ENCODE measurements at places on chromosomes 7 and 10.

DNA sequence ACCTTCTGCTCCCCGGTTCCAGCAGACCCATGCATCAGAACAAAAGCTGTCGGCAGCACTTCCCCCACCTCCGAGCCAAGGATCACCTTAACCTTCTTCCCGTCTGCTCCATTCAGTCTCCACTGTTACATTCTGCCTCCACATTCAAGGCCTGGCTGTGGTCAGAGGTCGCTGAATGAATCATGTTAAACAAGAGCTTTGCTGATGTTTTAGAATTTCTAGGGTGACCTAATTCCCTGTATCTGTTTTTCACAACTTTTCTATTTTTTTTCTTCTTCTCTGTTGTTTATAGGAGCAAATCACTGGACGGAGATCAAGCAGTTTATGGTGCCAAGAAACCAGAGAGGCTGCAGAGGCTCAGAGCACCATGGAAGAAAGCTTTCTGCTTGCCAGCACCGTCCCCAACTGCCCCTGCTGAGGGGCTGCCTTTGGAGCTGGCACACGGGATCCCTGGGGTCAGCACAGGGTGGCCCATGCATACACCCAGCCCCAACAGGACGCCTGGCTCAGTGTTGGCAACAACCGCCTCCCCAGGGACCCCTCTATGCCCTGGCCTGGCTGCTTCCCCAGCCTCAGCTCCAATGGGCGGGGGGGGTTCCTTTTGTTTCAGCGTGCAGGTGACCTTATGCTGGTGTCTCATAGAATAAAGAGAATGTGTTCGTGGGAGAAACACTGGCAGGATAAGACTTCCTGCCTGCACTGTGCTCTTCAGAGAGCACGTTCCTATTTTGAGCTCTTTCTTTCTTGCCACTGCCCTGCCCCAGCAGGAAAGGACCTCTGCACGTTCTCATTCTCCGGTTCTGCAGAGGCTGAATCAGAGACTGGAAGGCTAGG lies 182.7 kb upstream of the LYZL2 start:
- no peak for DNase-seq

DNA sequence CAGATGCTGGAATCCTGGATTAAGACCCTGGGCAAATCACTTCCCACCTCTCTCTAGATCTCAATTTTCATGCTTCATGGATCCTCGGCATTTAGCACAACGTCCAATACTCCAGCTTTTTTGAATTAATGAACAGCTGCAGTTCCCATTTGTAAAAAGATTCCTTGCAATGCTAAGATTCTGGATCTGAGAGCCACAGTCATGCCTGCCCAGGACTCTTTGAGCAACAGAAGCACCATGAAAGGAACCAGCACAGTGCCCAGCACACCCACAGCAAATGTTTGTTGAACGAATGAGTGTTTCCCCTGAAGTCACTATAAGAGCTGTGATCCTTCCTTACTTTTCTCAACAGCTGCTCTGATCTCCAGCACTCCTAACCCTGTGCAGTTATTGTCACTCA lies 20.8 kb upstream of the DDIT4 start:
- DNase-seq: no peak

DNA sequence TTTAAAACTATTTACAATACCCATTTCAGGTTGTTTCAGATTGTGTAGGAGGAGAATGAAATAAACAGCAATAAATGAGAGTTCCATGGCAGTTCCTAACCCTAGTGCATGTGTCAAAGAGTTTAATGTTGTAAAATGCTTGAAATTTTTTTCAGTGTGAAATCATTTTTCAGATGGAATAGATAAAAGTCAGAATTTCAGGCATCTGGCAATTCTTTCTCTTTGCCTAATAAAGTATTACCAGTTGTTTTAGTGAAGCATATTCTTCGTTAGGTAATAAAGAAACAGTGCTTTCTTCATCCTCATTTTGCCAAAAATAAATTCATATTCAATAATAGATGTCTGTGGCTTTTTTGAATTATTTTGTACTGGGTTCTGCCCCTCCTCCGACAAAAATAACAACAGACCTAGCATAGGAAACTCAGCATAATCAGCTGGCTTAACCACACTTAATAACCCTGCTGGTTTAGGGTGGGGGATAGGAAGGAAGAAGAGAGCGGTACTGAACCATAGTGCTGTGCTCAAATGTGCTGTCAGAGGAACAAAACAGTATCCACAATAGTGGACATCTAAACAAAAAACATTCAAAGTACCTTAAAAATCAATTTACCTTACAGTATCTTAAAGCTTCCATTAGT lies 39.1 kb downstream of the MINDY3 start:
- no peak for DNase-seq

DNA sequence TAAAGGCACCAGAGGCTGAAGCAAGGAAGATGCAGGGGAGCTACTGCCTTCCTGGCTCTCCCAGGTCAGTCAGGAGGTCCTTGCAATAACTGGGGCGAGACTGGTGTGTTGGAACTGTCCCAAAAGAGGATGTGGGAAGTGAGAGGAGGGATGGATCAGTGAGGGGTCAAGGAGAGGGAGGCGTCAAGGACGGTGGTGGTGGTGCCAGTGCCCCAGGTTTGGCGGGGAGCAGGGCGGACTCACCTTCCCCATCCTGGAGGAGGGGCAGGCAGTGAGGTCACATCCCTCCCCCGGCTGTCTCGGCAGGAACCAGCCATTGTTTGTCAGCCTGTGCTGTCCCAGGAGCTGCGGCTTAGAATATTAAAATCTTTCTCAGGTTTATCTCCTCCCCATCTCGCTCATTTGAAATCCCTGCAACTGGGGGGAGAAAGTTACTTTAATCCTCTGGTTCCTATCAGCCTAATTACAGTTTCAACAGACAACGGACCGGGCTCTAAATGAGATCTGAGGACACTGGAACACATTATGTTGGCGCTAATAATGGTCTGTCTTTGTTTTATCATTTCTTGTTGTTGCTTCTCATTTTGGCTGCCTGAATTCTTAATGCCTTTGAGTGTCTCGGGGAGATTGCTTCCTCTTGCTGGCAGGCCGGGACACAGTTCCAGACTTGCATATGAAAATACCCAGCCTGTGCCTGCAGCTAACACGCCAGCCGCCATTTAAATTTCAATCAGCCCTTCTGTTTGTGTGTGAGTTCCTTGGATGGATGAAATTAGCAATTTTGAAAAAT lies 387.5 kb downstream of the RPS24 start:
- no peak for DNase-seq

DNA sequence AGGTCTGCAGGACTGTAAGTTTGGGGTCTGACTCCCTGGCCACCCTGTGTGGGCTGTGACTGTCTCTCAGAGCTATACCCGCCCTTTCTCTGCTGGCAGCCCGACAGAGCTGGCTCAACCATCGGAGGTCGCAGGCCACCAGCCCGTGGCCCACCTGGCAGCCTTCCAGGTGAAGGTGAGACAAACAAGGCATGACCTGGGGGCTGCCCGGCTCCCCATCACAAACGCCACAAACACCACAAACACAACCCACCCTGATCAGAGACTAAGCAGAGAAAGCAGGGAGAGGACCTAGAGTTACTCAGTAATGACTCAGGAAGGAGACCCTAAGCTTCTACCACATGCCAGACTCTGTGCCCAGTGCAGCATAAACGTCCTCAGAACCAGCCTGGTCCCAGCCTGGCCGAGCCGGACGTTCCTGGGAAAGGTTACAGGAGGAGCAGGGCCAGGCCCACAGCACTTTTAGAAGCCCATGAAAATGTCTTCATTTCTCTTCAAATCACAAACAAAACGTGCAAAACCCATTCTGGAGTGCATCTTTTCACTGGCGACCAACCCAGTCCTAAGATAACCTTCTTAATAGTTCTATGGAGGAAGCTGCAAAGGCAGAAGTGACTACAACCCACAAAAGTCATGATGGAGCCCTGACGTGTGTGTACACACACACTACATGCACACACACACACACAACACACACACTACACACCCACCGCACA lies 66.8 kb downstream of the MKI67 start:
- no peak for DNase-seq

GRCh38 chr10:13331646-13332045 lies 16.4 kb downstream of the SEPHS1 start:
- no peak for DNase-seq

All from stimulated activated CD4-positive, alpha-beta T cell treated with anti-CD3 and anti-CD28 coated beads, Interleukin-15, amount 100 ng/mL, for 1 hour (primary cell).